Activated T-helper 1 cell treated with anti-CD3 and anti-CD28 coated beads, Interleukin-2, amount 50 U/mL, for 16 hours (primary cell): ENCODE measurements at places on chromosomes 1 and 21.

GRCh38 chr1:69070660-69071373 lies 496.9 kb upstream of the LRRC7 start:
- DNase-seq: no peak

DNA sequence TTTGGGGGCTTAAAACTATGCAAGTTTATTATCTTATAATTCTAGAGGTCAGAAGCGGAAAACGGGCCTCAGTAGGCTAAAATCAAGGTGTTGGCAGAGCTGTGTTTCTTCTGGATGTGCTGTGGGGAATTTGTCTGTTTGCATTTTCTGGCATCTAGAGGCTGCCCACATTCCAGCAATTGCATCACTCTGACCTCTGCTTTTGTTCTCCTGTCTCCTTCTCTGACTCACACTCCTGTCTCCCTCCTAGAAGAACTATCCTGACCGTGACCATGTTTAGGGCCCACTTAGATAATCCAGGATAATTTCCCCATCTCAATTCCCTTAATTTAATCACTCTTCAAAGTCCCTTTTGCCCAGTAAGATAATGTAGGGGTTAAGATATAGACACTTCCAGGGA lies 127.4 kb upstream of the DEPDC1 start:
- no peak for DNase-seq

GRCh38 chr1:28156821-28157220 lies 19.7 kb downstream of the PTAFR start:
- DNase-seq: no peak

GRCh38 chr1:99992760-99993467 lies 23.1 kb downstream of the SLC35A3 start:
- no peak for DNase-seq

- no peak for DNase-seq
Observed at GRCh38 chr21:36747815-36748383, 49.0 kb downstream of the SIM2 start.
